ENCODE measurements at places on chromosomes 1 and 21.

GRCh38 chr1:41704196-41704595, 214.5 kb downstream of the HIVEP3 start:
- DNase-seq: no peak

DNA sequence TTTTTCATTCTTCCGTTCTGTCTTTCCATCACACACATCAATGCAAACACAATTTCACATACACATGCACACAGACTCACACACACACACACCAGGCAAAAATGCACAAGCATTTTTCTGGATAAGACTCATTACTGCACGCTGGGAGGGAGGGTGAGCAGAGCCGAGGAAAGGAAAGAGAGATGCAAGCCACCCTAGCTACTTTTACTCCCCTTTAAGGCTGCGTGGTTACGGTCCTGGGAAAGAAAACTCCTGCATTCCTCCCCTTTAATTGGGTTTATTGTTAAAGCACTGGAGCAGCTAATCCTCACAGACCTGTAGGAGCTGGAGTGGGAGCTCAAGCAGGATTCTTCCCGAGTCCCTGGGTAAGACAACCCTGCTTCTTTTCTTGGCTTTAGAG, at the start of gene CAMK1G:
CAMK1G (plus strand) TSS at position 307 of the 400 bp plus-strand sequence. CDS start 11,270 bp downstream, outside the sequence.
- DNase-seq: no peak

- DNase-seq: no peak
Observed at GRCh38 chr1:33661811-33662454, 189.5 kb downstream of the ZSCAN20 start.

GRCh38 chr21:43820466-43820865, 31.1 kb downstream of the RRP1 start:
- no peak for DNase-seq

- DNase-seq: no peak
Observed at GRCh38 chr1:94801919-94802546, 18.1 kb upstream of the SLC44A3 start.

GRCh38 chr1:236639686-236640085, 35.4 kb upstream of the HEATR1 start:
- no peak for DNase-seq

All from activated CD8-positive, alpha-beta memory T cell treated with anti-CD3 and anti-CD28 coated beads for 4 hours (primary cell).